ENCODE measurements at places on chromosomes 5 and 9.

GRCh38 chr9:33765411-33765810 lies 29.9 kb upstream of the PRSS3 start:
- no peak for DNase-seq

DNA sequence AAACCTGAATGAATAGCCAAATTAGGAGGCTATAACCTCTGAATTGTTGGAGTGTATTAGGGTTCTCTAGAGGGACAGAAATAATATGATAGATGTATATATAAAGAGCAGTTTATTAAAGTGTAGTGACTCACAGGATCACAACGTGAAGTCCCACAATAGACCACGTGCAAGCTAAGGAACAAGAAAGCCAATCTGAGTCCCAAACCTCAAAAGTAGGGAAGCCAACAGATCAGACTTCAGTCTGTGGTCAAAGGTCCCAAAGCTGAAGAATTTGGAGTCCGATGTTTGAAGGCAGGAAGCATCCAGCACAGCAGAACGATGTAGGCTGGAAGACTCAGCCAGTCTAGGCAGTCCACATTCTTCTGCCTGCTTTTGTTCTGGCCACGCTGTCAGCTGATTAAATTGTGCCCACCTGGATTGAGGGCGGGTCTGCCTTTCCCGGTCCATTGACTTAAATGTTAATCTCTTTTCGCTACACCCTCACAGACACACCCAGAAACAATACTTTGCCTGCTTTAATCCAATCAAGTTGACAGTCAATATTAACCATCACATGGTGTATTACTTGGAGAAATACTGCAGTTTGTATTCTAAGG lies 550.6 kb downstream of the CDH10 start:
- DNase-seq, result no peak

DNA sequence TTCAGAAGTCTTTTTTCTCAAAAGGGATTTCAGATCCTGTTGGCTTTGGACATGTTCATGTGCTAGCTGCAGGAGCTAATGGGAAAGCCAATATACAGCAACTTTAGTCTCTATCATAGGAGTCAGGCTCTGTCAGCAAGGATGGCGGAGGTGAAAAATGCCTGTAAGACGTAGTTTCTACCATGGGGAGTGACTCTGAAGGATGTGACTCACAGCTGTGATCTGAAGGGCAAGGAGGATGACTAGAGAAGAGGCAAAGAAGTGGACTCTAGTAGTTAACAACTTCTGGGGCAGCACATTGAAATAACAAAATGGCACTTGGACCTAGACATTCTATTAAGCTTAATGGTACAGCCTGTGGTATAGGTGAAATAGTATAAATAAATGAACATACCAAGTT lies 3.1 kb upstream of the NDUFS4 start:
- no peak for DNase-seq

DNA sequence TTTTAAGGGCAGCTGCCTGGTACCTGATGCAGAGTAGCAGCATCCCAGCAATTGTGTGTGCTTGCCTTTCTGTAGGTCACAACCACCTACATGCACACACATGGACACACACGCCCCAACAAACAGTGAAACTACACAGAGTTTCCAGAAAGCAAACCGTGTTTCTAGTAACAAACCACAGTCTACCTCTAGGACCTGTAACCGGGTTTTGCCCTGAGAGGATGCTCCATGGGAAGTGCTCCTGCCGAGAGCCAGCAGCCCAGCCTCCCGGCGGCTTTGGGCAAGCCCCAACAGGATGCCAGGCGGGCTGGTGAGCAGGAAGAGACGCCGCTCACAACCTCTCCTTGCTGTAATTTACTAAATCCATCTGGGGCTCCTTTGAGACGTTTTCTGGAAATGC lies 4.1 kb upstream of the TCF7 start:
- no peak for DNase-seq

DNA sequence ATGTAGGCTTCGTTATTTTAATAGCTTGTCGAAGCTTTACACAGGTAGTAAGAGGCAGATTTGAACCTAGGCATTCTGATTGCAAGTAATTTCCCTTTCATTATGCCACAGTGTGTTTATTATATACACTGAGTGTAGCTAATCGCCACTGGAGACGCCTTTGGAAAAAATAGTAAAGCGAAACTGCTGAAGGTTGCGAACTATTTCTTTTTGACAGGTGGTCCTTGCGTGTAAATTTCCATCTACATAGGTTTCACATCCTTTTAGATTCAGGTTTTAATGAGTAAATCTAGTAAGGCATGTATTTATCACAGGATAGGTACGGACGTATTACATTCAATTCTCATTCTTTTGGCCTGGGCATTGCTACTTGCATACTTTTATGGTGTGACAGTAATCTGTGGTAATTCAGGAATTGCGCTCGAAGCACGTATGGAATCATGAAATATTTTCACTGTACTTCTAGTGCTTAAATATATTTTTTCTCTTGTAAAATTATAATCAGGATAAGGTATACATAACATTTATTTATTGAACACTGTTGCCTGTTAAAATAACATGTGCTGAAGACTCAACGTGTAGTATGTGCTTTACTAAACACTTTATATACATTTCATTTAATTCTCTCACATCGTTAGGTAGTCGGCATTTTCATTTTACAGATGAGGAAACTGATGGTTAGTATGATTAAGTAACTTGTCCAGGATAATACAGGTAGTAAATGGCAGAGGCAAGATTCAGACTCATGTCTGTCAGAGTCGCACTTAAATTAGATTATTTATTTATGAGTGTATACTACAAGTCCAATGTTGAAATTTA lies 1.8 kb downstream of the MARCHF6 start:
- no peak for DNase-seq

DNA sequence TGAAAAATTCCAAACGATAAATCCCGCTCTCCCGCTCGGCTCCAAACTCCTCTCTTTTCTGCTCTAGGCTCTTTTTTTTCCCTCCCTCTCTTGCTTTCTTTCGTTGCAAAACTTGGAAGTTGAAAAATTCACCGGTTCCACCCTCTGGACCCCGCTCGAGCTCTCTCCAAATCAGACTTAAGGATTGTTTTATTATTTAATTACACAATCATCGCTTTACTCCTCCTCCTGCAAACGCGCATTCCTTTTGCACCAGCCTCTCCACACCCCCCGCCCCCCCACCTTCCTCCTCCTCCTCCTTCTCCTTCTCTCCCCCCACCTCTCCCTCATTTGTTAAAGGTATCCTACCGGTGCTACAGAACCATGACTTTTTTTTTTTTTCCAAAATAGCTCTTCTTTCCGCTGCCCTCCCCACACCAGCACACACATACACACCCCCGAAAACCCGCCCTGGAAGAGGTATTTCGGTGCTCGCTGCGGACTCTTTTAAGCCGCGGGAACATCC lies 535 bp upstream of the NFIB start:
- peak; percentile 95 for DNase-seq

GRCh38 chr5:145587308-145587672 lies 247.9 kb downstream of the PRELID2 start:
- DNase-seq, result no peak

DNA sequence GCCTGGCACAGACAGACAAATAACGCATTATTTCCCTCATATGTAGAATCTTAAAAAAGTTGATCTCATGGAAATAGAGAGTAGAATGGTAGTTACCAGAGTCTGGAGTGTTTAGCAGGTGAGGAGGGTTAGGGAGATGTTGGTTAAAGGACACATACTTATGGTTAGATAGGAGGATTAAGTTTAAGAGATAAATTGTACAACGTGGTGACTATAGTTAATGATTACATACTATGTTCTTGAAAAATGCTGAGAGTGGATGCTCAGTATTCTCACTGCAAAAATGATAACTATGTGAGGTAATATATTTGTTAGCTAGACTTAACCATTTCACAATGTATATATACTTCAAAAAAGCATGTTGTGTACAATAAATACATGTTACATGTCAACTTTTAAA lies 38.0 kb downstream of the CERT1 start:
- no peak for DNase-seq

GRCh38 chr5:177473443-177474001 lies at the start of gene DBN1:
Gene DBN1 (minus strand): TSS chr5:177473634. CDS start chr5:177473521, 113 bp downstream.
- no peak for DNase-seq

DNA sequence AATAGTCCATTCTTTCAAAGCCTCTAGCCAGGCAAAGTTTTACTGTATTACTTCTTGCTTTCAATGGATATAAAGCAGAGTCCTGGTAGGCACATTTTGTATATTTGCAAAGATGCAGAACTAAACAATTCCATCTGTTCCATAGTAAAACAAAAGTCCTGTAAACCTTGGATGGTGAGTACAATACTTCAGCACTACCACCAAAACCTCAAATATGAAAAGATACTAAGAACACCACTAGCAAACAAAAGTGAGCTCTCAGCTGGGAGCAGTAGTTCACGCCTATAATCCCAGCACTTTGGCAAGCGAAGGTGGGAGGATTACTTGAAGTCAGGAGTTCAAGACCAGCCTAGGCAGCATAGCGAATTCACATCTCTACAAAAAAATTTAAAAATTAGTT lies 195.0 kb downstream of the MSX2 start:
- DNase-seq, result no peak

DNA sequence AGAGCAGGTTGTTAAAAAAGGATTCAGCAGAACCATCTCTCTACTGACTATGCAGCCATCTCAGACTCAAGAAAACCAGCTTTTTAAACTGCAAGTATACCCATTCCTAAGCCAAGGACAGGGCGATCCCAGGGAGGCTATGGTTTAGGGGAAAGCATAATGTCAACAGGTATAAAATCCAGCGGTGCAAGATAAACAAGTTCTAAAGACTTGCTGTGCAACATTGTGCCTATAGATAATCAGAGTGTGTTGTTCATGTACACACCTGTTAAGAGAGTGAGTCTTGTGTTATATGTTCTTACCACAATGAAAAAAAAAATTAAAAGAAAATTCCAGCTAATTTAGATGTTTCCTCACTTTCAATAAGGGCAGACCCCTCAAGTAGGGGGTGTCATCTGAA lies 63.6 kb upstream of the DIRAS2 start:
- DNase-seq, result no peak

- DNase-seq, result no peak
Measured at GRCh38 chr5:169706758-169707450, 69.8 kb downstream of the DOCK2 start.

DNA sequence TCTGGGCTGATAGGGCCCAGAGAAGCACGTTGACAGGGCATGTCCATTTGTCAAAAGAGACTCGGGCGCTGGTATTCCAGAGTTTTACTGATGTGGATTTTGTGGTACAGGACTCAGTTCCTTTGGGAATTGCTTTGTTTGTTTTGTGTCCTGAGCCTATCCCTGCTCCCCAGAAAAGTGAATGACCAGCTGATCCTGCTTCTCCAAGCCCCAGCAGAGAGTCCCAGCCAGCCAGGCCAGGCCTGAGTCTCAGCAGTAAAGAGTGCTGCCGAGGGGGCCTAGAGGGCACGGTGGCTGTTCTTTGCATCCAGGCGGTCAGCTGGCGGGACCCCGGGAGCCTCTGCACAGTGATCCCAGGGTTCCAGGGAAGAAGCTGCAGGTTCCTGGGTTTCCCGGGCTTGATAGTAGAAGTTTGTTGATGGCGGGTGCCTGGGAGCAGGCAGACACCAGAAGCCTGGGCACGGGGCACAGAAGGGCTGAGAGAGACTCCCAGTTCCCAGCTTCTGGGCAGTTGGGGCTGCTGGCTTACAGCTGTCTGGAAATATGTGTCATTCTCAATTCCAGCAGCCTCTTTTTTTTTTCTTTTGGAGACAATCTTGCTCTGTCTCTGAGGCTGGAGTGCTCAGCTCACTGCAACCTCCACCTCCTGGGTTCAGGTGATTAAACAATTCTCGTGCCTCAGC lies 8.7 kb downstream of the PRDM12 start:
- no peak for DNase-seq

GRCh38 chr5:37316027-37316426 lies 54.9 kb downstream of the NUP155 start:
- no peak for DNase-seq

GRCh38 chr9:136232969-136233368 lies 12.6 kb downstream of the QSOX2 start:
- no peak for DNase-seq

DNA sequence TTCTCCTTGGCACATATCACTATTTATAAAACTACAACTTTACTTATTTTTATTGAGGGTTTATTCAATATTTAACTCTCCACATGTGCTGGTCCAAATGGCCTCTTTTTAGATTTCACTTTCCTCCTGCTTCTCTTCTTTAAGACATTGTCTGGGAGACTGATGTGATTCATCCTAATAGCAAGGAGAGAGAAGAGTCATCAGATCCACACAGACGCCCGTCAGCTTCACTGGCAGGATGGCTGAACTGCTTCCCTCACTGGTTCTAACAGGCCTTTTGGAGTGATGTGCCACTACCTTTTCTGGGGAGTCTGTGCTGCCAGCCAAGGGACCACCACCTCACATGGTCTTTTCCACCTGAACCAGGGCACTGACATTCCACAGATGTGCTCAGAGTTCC lies 16.5 kb upstream of the ROR2 start:
- no peak for DNase-seq

GRCh38 chr5:107672211-107673038 lies 1.7 kb upstream of the EFNA5 start:
- DNase-seq, result no peak

- no peak for DNase-seq
Measured at GRCh38 chr5:146797658-146798057, 80.9 kb downstream of the PPP2R2B start.

DNA sequence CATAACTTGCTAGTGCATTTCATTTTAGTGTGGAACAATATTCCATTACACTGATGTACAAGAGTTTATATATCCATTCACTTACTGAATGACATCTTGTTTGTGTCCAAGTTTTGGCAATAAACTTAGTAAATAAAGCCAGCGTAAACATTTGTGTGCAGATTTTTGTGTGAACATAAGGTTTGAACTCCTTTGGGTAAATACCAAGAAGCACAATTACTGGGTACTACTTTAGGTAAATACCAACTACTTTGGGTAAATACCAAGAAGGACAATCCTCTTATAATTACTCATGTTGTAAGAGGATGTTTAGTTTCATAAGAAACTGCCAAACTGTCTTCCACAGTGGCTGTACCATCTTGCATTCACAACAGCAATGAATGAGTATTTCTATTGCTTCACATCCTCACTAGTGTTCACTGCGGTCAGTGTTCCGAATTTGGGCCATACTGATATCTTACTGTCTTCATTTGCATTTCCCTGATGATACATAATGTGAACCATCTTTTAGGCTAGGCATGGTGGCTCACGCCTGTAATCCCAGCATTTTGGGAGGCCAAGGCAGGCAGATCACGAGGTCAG lies 2.3 kb upstream of the SYK start:
- no peak for DNase-seq

DNA sequence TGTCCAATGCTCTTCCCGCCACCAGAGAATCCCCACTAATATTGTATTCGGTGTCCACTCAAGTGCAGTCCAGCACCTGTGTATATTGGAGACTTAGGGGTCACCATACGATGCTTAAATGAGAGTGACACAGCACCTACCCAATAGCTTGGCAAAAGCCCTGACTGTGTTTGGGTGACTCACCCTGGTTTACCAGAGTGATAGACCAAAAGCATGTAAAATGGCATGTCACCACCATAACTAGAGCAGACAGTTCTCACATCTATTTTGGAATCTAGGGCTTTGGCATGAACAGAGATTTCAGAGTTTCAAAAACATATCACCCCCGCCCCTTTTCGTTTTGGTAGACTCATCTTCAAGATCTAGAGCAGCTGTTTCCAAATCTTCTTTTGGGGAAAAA lies 217.3 kb upstream of the RASEF start:
- DNase-seq, result peak; percentile 64
